ENCODE measurements at places on chromosomes 3 and 15.

DNA sequence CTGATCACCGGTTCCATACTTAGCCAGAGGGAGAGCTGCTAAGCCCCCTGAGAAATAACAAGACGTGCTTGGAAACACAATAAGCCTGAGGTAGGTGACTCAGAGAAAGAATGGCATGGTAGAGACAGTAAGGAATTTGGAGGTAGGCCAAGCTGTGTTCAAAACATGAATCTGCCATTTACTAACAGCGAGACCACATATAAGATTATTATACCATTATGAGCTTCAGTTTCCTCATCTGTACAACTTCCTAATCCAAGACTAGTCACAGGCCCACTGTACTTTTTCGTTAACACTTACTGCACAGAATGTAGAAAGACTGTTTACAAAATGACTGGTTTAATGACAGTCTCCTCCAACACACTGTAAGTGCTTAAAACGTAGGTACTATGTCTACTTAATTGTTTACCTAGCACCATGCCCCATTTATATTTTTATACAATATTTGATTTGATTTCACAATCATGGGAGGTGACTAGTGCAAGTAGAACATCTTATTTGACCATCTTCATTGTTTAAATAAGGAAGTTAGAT lies 25.7 kb downstream of the ATOSA start:
- DNase-seq, result no peak

- DNase-seq, result no peak
Observed at GRCh38 chr15:90667073-90667754, 49.9 kb upstream of the BLM start.

DNA sequence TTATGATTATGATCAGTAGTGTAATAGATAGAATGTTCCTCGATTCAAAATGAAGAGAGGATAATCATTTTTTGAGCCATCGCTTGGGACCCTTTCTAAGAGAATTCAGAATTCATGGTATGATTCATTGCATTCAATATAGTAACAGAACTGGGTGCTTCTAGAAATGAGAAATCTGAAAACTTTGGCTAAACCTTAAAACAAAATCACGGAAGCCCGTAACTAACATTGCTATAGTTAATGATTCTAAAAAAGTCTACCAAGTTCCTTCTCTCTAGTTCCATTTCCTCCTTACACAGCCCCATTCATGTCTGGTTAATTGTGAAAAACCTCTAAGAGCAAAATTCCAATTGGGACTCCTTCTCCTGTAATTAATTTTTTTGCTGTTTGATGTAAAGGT lies 217.1 kb downstream of the GBE1 start:
- no peak for DNase-seq

DNA sequence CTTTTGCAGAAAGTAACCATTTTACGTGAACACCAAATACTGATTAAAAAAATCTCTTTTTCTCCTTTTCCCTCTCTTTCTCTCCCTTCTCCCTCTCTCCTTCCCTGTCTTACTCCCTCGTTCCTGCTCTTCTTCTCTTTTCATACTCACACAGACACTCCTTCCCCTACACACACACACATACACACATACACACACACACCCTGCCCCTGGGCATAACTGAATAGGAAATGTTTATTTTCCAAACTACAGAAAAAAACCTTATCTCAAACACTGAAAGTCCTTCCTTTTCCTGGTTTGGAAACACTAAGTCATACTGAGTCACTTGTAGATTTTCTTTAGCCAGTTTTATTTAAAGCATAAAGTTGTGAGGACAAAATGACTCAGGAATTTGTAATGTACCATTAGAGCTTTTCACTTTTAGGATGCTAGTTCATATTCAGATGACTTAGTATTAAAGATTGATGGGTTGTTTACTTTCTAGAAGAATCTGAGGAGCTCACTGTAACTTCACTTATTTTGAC lies 62.4 kb downstream of the MBNL1 start:
- no peak for DNase-seq

DNA sequence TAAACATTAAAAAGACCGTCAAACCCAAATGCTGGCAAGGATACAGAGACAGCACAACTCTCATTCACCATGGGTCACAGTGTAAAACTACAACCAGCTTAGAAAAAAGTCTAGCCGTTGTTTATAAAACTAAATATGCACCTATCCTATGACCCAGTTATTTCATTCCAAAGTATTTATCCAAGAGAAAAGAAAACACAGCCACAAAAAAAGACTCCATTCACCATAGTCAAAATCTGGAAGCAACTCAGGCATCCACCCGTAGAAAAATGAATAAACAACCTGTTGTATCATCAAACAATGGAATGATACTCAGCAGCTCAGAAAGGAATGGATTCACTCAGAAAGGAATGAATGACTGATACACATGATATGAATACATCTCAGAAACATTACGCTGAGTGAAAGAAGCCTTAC lies 28.6 kb downstream of the PLD1 start:
- DNase-seq, result no peak

GRCh38 chr15:95591270-95591669 lies 739.2 kb upstream of the NR2F2 start:
- DNase-seq, result no peak

- no peak for DNase-seq
Observed at GRCh38 chr3:113731694-113732093, 14.4 kb downstream of the NAA50 start.

DNA sequence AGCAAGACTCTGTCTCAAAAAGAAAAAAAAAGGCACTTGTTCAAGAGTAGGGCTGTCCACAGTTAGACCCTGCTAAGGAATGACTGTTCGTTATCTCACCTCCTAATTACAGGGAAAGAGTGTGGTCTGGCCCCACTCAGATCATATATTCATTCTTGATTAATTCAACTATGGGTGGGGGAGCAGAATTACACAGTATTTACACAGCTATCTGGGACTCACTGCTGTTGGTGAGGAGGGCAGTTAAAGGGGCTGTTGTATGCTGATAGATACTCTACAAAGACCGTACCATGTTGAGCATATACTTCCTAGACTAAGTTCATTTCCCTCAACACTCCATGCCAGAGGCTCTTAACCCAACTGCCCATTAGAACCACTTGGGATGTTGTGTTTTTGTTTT lies 3.8 kb upstream of the ZNF620 start:
- no peak for DNase-seq

DNA sequence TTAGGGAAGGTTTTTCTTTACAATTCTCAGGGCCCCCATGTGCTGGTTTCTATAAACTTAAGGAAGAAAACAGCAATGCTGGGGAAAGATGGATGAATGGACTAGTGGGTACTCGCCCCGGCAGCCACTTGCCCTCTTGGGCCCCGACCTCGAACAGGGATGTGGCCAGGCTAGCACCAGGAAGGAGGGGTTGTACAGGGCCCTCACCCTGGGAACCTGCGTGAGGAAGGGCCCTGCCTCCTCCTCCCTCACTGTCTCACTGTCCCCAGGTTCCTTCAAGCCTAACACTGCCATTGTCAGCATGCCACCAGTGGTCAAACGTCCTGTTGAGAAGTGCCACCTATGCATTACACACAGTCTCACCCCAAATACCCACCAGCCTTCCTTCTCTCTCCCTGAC lies 9.1 kb downstream of the ADAMTS17 start:
- DNase-seq, result no peak

GRCh38 chr15:45637552-45638033 lies 2.8 kb downstream of the SQOR start:
- DNase-seq, result no peak

GRCh38 chr15:60555806-60556205 lies 76.9 kb upstream of the ICE2 start:
- no peak for DNase-seq

DNA sequence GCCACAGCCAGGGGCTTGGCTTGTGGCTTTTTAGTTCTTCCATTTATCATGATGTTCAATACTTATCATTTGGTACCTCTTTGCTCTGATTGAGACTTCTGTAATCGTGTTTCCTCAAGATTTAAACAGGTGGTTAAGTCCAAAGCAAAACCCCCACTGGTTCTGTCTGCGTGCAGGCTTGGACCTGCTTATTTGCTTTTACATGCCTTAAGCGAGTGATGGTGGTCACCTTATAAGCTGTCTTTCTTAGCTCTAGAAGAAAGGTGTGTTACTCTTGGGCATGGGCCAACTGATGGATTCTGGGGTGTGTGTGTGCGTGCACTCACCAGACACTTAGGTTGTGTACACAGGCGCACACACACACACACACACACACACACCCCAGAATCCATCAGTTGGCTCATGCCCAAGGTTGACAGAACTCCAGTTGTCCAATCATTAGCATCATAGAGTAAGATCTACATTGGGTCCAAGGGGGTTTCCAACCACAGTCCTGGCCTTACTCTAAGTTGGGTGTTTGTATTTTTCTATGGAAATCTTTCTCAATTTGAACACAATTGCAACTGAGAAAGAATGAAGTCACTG lies 1.2 kb downstream of the MYZAP start:
- DNase-seq, result no peak

DNA sequence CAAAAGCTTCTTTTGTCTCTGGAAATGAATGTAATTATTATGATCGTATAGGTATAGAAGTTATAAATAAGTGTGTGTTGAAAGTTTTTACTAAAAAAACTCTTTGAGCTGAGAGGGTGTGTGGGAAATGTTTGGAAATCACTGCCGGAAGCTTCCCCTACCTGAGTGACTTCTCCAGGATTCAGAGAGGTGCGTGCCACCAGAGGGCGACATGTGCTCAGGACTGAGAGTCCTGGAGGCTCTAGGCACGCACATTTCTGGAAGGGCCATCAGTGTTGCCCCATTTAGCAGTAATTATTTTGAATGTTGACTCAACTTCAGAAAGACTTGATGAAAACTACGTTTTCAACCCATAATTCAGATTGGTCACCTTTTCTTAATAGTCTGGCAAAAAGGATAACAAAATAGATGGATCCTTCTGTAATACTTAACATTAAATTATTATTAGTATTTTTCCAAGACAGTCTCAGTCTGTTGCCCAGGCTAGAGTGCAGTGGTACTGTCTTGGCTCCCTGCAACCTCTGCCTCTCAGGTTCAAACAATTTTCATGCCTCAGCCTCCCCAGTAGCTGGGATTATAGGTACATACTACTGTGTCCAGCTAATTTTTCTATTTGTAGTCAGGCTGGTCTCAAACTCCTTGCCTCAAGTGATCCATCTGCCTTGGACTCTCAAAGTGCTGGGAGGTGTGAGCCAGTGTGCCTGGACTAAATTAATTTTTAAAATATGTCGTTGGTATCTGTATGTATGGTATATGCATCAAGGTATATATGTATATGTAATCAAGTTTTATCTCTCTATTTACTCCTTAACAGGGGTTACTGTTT lies 34.5 kb downstream of the GPR171 start:
- peak; percentile 78 for DNase-seq

DNA sequence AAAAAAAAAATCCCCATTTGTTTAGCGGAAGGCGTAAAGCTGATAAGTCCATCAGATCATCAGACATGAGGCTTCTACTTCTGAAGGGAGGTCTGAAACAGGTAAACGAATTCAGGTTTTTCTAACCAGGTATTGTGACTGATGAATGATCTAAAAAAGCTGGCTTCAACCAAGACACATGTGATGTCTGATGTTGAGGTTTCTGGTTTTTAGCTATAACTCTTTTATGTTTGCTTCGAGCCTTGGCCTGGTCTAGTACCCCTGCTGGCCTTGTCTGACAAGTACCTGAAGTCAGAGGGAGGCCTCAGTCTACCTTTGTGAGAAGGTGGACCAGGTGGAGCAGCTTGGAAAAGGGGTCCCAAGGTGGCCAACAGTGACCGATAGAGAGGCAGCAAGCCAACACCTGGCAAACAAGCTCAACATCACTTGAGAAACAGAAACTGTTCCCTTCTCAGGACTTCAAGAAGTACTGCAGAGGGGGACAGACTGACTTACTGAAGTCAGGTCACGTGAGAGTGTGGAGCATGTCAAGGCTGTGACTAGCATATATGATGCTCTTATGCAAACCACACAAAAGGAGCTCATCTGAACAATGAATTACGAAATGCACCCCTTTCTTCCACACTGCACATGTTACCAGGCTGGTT lies 33.0 kb upstream of the CA12 start:
- no peak for DNase-seq

DNA sequence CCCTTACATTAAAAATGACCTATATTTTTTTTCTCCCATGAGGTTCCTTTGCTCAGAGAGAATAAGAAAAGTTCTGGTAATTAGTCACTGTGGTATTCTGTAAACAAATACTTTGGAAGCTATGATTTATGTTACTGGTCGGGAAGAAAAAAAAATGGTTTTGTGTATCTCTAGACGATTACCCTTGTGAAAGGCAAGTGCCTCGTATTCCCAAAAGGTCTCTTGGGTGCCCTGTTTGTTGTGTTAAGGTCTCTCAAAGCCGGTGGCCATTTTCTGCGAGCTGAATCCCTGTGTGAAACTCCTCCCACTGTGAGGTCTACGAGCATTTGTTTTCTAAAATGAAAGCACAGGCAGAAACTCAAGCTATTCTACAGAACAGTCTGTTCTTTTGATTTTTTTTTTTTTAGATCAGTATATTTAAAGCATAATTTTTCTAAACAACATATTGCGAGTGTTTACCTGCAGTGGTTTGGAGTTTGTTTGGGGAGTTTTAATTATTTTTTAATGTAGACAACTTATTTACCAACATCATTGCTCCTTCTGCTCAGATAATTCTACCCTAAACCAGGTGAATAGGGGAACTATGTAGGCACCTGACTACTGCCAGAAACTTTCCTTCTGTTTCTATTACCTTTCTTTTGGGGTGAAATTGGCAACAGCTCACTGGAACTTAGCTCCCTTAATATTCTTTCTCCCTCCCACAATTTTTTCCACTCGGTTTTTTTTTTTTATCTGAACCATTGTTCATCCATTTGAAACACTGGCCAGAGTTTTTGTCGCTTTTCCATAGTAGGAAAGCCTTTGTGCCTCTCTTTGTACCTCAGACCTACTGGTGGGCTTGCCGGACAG lies 44.0 kb downstream of the ZBTB38 start:
- no peak for DNase-seq

GRCh38 chr15:81863162-81863561 lies 182.7 kb downstream of the MEX3B start:
- DNase-seq, result no peak

DNA sequence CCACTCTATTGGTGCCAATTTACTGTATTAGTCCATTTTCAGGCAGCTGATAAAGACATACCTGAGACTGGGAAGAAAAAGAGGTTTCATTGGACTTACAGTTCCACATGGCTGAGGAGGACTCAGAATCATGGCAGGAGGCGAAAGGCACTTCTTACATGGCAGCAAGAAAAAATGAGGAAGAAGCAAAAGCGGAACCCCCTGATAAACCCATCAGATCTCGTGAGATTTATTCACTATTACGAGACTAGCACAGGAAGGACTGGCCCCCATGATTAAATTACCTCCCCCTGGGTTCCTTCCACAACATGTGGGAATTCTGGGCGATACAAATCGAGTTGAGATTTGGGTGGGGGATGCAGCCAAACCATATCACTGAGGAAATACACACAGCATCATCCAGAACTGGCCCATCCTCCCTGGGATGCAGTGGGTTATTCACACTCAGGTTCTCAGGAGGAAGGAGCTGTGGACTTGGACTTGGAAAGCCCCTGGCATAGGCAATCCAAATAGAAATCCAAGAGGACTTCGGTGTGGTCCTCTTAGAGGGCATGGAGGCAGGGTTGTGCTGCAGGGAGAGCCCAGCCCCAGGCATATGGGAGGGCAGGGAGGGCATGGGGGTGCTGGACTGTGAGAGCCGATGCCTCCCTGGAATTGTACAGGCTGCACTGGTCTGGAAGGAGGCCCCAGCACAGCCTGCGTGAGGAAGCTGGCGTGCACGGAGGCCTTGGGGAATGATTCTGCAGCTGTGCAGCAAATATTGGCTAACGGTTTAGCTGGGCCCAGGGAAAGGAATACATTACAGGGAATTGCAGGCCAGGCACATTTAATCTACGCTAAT lies 62.9 kb downstream of the EFCAB12 start:
- DNase-seq, result no peak

GRCh38 chr15:44370830-44371229 lies 56.6 kb upstream of the CTDSPL2 start:
- no peak for DNase-seq

- DNase-seq, result no peak
Observed at GRCh38 chr3:194312743-194313281, 38.3 kb downstream of the CPN2 start.

Measured in stimulated activated CD8-positive, alpha-beta memory T cell treated with anti-CD3 and anti-CD28 coated beads, Interleukin-15, amount 100 ng/mL, for 1 hour (primary cell).